GM12865 (cell line): ENCODE measurements at places on chromosomes 7 and 10.

GRCh38 chr7:90655566-90655965 is 59.4 kb downstream of the CDK14 start:
- peak; percentile 44 for DNase-seq

DNA sequence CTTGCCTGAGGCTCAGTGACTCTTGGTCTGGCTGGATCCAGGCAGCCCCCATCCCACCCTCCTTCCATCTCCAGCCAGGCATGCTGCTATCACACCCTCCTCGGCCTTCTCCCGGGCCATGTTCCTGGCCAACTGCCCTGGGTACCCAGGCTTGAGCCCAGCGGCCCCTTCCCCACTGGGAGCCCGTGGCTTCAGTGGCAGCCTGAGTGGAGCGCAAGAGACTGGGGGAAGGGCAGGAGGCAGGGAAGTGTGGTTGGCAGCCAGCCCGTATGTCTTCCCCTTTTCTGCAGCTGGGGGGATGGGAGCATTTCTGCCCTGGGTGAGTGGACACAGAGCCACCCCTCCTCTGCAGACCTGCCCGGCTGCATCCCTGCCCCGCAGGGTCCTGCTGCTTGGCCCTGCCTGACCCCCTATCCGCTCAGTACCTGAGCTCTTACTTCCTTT is 148.5 kb downstream of the ARHGAP22 start:
- DNase-seq, result no peak

DNA sequence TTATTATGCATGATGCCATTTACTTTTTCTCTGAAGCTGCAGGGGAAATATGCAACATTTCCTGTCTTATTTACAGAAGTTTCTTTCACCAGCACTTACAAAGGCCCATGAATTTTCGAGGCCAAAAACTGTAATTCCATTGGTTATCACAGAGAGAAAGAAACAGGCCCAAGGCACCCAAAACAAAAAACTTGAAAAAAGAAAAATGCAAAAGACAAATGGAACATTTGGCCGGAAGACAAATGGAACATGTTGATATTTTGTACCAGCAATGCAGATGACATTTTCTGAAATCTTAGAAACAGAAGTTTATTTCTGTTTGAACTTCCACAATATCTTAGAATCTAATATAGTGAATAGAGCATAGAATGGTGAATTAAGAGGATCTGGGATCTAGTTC is 56.3 kb upstream of the PNLIP start:
- no peak for DNase-seq

DNA sequence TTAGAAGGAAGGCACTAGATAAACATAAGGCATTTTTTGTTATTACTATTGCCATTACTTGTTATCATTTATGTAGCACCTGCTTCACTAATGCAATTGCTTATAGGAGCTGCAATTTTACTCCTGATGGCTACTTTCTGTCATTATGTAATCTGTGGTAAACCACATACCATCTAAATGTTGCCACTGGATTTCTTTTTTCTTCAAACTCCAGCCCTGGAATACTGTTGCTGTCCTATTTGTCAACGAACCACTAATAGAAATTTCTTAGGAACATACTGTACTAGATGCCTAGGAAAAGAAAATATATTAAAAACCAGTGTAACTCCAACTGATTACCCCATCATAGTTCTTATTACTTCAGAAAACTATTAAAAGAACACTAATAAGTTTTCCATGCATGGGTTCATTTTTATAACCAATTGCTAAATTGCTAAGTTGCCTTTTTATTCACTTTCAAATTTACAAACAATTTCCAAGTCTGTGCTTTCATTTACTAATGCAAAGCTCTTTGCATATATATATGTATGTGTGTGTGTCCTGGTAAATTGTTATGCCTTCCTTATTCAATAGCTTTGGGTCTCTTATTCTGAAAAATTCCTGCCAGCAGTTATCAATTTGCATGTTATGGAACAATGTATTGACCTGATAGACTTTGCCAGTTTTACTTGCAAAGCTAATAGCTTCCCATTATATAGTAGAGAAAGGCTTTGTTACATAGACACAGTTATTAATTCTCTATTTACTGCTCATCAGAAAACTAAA is 287.4 kb downstream of the EXOC4 start:
- no peak for DNase-seq

DNA sequence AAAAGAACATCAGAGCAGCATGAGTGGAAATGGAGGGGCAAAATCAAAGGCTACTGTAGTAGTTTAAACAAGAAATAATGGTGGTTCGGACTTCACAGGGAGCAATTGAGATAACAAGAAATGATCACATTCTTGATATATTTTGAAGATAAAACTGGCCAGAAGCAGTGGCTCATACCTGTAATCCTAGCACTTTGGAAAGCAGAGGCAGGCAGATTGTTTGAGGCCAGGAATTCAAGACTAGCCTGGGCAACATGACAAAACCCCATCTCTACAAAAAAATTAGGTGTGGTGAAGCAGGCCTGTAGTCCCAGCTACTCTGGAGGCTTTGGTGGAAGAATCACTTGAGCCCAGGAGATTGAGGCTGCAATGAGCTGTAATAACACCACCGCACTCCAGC is 22.9 kb downstream of the EEF1AKMT2 start:
- DNase-seq, result no peak

- DNase-seq, result no peak
These were observed 91.3 kb upstream of the STEAP1B start for GRCh38 chr7:22591271-22591670.

- peak; percentile 61 for DNase-seq
These were observed 868 bp upstream of the PDCD4 start for GRCh38 chr10:110870823-110871297.

DNA sequence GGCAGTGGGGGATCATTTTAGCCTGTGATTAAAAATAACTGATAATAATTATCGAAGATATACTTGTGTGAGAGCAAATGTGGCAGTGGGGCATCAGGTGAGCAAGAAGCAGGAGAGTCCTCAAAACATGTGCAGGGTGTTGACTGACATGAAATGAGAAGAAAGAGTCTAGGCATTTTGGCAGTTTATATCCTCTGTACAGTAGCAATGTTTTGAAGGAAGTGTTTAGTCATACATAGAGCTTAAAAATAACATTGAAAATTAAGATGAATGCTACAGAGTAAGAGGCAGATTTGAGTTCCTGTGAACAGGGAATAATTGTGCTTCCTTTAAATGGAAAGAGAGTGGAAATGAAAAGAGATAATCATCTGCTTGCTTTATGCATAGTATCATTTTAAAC is 47.4 kb downstream of the VPS50 start:
- DNase-seq, result no peak

DNA sequence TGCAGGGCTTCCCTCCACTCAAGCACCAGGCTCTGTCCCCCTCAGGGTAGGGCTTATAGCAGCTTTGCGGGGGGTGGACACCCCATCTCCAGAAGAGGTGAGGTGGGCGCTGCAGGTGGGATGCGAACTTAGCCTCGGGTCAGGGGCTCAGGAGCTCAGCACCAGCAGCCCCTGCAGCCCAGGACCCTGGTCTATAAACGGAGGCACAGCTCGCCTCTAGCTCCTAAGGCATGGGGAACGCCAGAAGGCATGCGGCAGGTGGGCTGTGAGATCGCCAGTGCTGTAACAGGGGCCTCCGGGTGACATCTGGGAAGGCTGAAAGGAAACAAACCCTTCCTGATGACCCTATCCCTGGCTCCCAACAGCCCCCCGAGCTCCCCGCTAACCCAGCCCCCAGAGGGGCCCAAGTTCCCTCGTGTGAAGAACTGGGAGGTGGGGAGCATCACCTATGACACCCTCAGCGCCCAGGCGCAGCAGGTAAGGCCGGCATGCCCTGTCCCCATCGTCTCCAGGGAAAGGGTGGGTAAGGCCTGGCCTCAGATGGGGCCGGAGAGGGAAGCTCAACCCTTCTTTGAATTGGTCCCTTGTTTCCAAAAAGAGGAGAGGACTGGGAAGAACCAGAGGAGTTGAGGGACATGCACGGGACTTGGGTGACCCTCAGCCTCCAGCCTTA is 4.2 kb downstream of the NOS3 start:
- DNase-seq, result no peak

DNA sequence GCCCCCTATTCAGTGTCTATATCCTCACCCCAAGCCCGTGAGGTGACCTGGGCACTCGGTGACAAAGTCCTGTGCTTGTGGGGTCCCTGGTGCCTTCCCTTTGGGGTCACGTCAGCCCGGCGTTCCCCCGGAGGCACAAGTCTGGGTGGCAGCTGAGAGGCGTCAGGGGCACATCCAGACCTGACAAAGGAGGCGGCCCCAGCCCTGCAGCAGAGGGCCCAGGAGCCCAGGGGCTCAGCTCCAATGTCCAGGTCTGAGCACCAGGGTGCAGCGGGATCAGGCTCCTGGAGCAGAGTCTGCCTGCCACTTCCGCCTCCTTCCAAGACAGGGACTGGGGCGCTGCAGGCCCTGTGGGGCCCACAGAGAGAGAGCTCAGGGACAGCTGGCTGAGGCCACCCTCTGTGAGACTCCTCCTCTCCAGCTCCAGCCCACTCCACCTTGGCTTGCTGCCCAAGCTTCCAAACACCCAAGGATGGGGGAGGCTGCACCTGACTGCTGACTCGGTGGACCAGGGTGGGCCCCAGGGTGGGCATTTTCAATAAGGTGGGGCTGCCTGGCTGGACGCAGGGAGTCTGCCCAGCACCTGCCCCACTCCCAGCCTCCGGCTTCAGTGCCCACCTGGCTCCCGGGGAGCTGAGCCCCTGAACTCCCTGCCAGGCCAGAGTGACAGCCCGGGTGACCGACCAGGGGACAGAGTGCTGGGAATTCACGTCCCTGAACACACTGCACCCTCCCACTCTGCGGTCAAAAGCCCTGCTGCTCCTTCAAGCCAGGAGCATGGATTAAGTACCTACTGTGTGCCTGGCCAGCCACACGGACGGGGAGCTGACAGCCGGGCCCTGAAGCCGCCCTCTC is 1.0 kb upstream of the KNDC1 start:
- DNase-seq, result no peak

DNA sequence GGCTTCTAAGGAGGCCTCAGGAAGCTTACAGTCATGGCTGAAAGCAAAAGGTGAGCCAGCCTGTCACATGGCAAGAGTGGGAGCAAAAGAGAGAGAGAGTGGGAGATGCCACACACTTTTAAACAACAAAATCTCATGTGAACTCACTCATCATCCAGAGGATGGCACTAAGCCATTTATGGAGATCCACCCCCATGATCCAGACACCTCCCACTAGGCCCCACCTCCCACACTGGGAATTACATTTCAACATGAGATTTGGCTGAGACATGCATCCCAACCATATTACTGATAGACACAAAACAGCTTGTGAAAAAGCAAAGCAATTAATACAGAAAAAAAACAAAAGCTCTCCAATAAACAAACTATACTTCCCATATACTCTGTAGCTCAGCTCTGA is 210.3 kb downstream of the GALNT17 start:
- DNase-seq, result no peak

DNA sequence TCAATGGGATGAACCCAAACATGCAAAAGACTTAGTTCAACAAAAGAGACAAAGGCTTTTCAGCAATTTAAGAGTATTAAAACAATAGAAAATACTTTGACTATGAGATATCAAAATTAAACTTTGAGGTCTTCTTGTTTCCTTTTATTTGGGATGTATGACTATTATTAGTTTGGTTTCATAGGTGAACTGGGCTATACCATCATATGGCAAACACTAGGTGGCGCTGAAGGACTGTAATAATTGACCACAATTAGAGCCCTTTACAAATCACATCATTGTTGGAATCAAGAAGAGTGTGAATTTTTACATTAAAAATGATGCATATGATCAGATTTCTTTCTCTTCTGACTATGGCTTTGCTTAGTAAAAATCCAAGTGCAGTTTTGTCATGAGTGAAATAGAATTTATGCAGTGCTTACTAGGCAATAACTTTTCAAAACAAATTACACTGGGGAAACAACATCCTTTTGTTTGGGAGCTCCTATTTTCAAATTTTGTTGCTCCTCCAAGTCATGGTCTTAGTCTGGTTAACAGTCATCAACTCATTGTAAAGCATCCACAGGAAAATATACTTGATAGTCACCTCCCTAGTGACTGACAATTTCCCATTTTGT is 14.7 kb upstream of the NXPH1 start:
- peak; percentile 73 for DNase-seq

GRCh38 chr10:102394801-102395399 is 605 bp upstream of the NFKB2 start:
- peak; percentile 71 for DNase-seq

DNA sequence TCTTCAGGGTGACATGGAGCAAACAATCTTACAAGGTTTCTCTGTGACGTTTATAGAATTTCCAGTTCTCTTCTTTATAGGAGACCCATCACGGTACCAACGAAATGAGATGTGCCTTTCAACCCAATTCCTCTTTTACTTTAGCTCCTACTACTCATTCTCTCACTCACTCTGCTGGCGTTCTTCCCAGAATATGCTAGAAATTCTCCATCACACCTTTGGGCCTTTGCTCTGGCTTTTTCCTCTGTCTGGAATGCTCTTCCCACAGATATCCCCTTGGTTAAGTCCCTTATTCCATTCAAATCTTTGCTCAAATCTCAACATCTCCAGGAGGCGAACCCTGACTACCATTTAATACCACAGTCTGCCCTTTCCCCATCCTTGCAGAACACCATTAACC is 39.0 kb downstream of the SEMA3C start:
- no peak for DNase-seq

- no peak for DNase-seq
These were observed 49.3 kb downstream of the CAMK2B start for GRCh38 chr7:44275957-44276570.

GRCh38 chr10:13023754-13024153 is 22.2 kb upstream of the CCDC3 start:
- DNase-seq, result no peak

DNA sequence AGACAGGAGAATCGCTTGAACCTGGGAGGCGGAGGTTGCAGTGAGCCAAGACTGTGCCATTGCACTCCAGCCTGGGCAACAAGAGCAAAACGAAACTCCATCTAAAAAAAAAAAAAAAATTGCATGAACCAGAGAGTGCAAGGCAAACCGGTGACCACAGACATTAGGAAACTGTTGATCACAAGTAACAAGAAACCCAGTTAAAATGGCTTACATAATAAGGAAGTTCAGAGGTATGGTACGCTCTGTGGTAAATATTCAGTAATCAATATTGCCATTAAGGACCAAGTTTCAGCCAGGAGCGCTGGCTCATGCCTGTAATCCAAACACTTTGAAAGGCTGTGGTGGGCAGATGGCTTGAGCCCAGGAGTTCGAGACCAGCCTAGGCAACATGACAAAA is 9.2 kb upstream of the NT5C2 start:
- no peak for DNase-seq

DNA sequence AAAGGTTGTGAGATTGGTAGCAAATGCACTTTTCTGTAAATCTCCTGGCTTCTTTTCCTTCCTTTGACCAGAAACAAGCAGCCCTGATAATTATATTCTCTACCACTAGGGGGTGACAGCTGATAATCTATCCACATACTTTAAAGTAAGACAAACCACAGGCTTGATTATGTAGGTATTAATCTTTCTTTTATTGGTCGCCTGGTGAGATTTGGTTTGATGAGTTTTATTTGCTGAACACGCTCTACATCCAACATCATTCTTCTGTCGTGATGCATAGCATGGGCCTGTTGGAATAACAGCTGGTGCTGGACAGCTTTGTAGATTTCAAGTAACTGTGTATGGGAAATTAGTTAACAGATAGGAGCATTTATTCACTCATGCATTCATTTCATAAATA is 63.5 kb downstream of the ZNF365 start:
- peak; percentile 70 for DNase-seq

- DNase-seq, result no peak
These were observed 22.9 kb downstream of the GTF2IRD1 start for GRCh38 chr7:74476626-74477025.

GRCh38 chr10:110529596-110530011 is 31.9 kb downstream of the DUSP5 start:
- DNase-seq, result peak; percentile 65

GRCh38 chr7:144579687-144580086 is 176.2 kb upstream of the NOBOX start:
- no peak for DNase-seq
